Caco-2 (cell line): ENCODE measurements at places on chromosomes 3 and 15. TPM values are rescaled to one million over a fixed set of nuclear protein-coding genes. Genes with fewer than 3 reads are reported as not detected.

DNA sequence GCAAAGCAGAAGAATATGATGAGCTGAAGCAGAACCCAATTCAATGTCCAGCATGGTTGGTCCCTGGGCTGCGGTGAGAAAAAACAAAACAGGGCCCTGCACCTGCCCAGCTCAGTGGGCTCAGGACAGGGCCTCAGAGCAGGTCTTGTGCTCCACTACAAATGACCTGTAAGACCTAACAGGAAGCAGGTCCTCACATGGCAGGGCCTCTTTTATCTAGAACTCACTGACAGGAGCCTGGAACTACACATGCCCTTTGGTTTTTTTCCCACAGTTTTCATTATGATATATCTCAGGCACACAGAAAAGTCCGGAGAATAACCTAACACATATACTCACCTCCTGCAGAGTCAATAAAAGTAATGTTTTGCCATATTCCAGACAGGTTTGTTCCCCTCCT, 38.4 kb downstream of the CCDC12 start:
- H3K36me3 ChIP-seq, result peaks cover 7% of the 10 kb centered on the region
- no peak overlapping the region for H3K4me3 ChIP-seq
- no peaks in the 10 kb centered on the region for H3K27me3 ChIP-seq
- H3K27ac ChIP-seq, result peak overlapping the region; percentile 67
- DNase-seq, result no peak
- H3K4me1 ChIP-seq, result peaks cover 78% of the 10 kb centered on the region

- H3K27me3 ChIP-seq, result no peaks in the 10 kb centered on the region
- H3K4me3 ChIP-seq, result no peak overlapping the region
- H3K27ac ChIP-seq, result no peak overlapping the region
- H3K36me3 ChIP-seq, result no peaks in the 10 kb centered on the region
- DNase-seq, result no peak
Measured at GRCh38 chr3:20608054-20608738, 422.2 kb upstream of the SGO1 start.

DNA sequence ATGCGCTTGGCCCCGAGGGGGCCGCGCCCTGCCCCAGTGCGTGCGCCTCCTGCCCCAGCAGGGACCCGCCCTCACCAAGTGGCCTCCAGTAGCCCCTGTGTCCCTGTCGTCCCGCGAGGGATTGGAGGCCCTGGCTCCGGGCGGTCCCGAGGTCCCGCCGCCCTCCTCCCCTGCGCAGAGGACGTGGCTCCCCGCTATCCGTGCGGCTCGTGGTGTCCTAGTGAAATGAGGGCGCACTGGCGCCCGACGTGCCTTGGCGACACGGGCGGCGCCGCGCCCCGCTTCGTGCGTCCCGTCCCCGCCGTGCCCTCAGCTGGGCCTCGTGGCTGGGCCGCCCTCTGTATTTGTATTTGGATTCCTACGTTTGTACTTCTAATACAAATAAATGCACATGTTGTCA, 557.5 kb downstream of the OCA2 start:
- no peaks in the 10 kb centered on the region for H3K36me3 ChIP-seq
- DNase-seq, result no peak
- H3K27me3 ChIP-seq, result no peaks in the 10 kb centered on the region
- no peaks in the 10 kb centered on the region for H3K4me1 ChIP-seq
- no peak overlapping the region for H3K4me3 ChIP-seq

DNA sequence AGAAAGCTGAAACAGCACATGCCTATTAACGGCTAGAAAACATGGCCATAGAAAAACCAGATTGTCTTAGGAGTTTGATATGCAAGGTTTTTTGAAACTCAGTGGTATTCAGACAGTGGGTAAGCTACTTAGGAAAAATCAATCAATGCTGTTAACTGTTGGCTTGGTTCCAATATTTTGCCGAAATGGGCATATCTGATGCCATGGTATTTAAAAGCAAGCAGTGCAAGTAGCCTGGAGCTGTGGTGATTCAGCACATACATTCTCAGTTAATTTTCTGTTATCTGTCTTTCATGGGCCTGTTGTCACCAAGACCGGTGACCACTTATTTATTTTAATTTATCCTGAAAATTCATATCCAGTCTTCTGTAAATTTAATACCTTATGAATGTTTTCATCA, 17.3 kb upstream of the SUCNR1 start:
- no peaks in the 10 kb centered on the region for H3K27me3 ChIP-seq
- peaks cover 13% of the 10 kb centered on the region for H3K4me1 ChIP-seq
- no peak overlapping the region for H3K4me3 ChIP-seq
- H3K27ac ChIP-seq, result no peak overlapping the region

- H3K4me1 ChIP-seq, result no peaks in the 10 kb centered on the region
- H3K4me3 ChIP-seq, result no peak overlapping the region
- no peaks in the 10 kb centered on the region for H3K36me3 ChIP-seq
- H3K27ac ChIP-seq, result no peak overlapping the region
Measured at GRCh38 chr3:50385754-50386153, 26.4 kb upstream of the TMEM115 start.

POTEB3 gene
- total RNA-seq, result not detected in 2 replicates

NGLY1 gene
- total RNA-seq, result 27.1 and 28.7 TPM in 2 replicates

NR2E3 gene
- not detected in 2 replicates for total RNA-seq
